PC-3 (cell line): ENCODE measurements at places on chromosomes 6 and 20.

- DNase-seq: no peak
These were observed 43.4 kb downstream of the RALY start for GRCh38 chr20:34037121-34037520.

DNA sequence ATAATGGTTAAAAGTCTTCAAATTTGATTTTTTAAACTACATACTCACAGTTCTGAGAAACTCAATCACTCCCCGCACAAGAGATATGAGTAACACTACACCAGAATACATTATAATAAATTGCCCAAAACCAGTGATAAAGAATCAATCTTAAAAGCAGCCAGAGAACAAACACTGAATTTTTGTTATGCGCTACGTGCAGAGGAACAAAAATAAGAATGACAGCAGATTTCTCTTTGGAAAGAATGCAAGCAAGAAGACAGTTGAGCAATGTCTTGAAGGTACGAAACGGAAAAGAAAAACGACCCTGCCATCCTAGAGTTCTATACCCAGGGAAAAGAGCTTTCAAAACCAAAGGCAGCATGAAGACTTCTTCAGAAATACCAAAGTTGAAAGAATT, 216.7 kb downstream of the TTLL2 start:
- DNase-seq: no peak

DNA sequence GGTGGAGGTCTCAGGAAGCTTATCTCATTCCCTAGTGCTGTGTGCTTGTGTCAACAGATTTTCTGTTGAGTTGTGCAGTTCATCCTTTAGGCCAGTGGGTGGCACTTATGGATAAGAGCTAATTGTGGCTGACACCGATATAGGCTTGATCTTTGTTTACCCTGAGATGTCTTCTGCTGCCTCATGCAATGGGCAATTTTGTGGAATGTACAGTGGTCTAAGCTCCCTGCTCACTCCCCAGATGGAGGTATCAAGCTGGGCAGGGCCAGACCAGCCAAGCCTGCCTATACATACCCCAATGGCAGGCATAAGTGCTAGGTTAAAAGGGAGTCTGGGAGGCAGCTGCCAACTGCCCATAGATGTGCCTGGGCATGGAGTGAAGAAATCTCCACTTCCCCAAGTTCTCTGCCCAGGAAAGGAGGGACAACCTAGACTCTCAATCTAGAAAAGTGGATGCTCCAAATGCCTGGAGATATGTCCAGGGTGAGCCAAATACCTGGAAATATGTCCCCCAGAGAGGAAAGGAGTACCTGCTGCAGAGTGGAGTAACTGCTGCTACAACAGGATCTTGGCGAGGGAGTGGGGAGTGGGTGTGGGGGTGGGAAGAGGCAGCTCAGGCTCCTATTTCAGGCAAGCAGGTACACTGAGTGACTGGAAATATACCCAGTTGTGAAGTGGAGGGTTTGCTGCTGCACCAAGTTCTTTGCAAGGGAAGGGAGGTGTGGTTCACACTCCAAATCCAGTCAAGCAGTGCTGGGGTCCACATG, 53.2 kb upstream of the ARG1 start:
- peak; percentile 58 for DNase-seq

GRCh38 chr6:75167851-75168250, 38.0 kb downstream of the COL12A1 start:
- no peak for DNase-seq

GRCh38 chr6:104537180-104537579, 322.5 kb downstream of the HACE1 start:
- DNase-seq: peak; percentile 63

- no peak for DNase-seq
These were observed 54.3 kb downstream of the CARMIL1 start for GRCh38 chr6:25333471-25333870.

- DNase-seq: peak; percentile 78
These were observed at the start of gene BICRAL for GRCh38 chr6:42781796-42782688. TSS of gene BICRAL (plus strand) at chr6:42782052. CDS start at chr6:42822023, 39,971 bp downstream.

GRCh38 chr20:39785252-39785917, 823.2 kb downstream of the DHX35 start:
- DNase-seq: no peak

GRCh38 chr6:56802584-56802983, 152.3 kb upstream of the BEND6 start:
- DNase-seq: peak; percentile 68

DNA sequence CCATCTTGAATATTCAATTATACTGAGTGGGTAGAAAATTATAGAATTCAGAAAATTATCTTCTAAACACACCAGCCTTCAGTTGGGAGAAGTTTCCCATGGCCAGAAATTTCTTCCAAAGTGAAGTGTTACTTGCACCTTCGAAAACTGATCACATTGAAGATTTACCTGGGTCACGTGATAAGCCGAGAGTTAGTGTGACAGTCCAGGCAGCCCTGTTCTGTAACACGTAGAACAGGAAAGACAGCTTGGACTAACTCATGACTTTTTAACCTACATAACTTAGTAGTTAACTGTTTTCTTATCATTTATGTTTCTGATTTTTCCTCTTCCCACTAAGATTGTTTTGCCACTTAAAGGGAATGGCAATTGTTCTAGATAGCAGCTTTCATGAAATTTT, 118.3 kb upstream of the MTHFD1L start:
- DNase-seq: no peak

GRCh38 chr20:51763965-51764602, 4.1 kb downstream of the ATP9A start:
- no peak for DNase-seq

- no peak for DNase-seq
These were observed 20.9 kb downstream of the L3MBTL1 start for GRCh38 chr20:43528258-43528875.

- DNase-seq: no peak
These were observed 13.4 kb downstream of the KCNQ2 start for GRCh38 chr20:63459070-63459380.

DNA sequence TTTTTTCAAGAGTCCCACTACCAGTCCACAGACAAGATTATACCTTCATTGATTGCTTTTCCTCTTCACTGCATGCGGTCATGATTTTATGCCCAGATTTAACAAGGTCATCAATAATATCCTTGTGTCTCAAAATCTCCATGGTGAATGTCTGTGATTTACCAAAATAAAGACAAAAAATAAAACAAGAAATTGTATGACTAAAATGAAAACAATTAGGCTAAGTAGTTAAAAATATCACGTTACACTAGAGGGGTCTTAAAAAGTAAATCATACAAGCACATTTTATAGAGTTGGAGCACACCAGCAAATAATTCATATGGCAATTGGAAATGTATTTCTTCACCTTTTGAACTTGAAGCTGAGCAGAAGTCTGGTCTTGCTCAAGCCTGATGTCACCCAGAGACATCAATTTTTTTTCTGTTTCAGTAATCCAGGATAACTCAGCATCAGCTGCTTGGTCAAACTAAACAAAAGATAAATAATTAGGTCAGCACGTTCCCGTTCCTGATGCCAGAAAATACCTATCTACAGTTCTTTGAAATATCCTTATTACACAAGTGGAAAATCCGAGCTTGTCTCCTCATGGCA, 125.4 kb downstream of the DST start:
- DNase-seq: no peak

GRCh38 chr20:64029293-64030117, 6.5 kb upstream of the C20orf204 start:
- DNase-seq: no peak

GRCh38 chr20:3712279-3712873, at the start of gene SIGLEC1:
TSS of gene SIGLEC1 (minus strand) at chr20:3712600. CDS start at chr20:3707128, 5,472 bp downstream.
- no peak for DNase-seq

DNA sequence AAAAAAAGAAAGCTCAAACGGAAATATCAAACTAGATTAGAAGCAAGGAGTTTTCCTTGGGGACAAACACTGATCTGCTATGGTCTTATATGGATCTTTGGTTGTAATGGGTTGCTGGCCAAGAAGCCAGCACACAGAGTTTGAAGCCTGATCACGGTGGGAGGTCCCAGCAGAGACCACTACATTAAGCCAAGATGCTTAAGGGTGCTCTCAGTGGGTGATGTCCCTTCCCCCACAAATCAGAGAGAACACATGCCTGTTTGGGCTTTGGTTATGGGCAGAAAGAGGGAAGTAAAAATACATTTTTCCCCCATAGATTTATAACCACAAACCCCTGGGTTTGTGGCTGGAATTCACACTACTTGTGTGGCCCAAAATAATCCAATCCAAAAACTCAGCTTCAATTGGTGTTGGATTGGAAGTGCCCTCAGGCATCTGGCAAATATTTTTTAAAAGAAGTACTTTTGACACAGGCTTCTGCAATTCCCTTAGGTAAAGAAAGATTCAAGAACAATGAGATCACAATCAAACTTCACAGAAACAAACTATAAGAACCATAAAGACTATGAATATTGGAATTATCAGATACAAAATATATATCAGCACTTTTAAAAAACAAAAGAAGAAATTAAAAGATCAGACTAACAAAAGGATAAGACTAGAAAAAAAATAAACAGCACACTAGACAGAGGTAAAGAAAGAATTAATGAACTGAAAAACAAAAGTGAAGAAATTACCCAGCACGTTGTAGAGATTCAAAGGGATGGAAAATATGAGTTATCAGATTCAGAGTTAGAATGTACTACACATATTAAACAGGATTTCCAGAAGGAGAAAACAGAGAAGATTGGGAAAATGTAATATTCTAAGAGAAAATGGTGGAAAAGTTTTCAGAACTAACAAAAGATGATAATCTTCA, 44.7 kb downstream of the ESF1 start:
- DNase-seq: no peak

- no peak for DNase-seq
These were observed 474.6 kb upstream of the MMS22L start for GRCh38 chr6:97757575-97757974.

GRCh38 chr6:12504325-12504966, 212.1 kb upstream of the PHACTR1 start:
- peak; percentile 74 for DNase-seq

DNA sequence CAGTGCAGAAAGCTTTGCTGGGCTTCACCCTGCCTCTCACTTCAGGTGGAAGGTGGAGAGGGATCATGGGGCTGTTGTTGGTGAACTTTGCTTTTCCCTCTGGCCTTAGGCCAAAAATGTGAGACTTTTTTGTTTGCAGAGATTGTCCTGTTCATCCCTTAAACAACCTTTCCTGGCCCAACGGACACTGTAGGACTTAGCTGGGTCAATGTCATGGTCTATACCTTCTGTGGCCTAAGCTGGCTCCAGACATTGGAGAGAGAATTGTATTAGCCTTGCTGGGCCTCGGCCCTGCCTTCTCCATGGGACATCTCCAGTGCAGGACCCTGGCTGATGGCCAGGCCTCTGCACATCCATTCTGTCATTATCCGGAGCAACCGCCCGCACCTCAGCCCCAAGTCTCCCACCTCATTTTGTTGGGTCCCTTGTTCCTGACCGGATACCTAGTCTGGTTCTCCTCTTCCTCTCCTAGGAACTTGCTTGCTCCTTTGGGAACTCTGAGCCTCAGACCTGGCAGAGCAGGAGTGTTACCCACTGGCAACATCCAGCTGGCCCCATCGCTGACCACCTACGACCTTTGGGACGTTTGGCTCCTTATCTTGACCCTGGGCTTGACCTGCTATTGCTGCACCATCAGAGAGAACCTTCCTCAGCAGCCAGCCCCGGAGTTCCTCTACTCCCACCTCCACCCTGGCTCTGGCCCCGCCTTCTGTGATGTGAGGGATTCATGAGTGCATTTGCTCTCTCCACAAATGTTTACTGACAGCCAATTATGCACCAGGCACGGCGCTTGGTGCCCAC, 128.2 kb downstream of the BANF2 start:
- no peak for DNase-seq

DNA sequence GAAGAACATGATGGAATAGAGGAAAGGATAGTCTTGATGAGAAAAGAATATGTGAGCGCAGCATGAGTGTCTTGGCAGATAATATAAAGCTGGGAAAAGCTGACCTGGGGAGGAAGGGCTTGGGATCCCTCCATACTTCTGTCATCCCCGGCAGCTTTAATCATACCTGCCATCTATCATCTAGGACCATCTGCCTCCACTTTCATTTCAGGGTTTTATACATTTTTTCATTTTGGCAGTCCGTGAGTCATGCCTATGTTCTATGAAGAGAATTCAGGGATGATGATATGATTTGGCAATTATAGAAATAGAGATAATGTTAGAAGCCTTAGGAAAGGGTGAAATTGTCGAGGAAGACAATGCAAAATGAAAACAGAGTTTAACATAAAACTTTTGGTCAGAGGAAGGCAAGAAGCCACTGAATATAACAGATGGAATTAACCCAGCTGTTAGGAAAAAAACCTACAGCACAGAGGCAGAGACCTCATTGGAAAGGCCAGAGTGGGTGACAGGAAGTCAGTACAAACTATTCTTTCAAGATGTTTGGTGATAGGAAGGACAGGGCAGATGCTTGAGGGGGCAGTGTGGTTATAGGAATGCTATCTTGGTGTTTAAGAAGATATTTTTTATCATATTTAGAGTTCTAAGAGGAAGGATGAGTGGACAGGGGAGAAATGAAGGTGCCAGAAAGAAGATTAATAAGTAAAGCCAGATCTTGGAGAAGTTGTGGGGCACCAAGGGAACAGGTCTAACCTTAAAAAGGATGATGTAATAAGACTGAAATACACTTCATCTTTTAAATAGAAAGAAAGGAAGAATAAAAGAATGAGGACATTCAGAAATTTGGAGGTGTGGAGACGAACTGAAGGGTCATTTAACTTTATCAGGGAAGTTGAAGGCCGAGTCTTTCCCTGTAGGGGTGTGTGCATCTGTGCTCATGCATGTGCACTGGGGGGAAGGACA, 37.8 kb downstream of the MARCKS start:
- no peak for DNase-seq

- no peak for DNase-seq
These were observed 42.8 kb downstream of the MAP3K7 start for GRCh38 chr6:90544081-90544480.

GRCh38 chr20:31497838-31498540, 16.3 kb upstream of the HM13 start:
- no peak for DNase-seq

DNA sequence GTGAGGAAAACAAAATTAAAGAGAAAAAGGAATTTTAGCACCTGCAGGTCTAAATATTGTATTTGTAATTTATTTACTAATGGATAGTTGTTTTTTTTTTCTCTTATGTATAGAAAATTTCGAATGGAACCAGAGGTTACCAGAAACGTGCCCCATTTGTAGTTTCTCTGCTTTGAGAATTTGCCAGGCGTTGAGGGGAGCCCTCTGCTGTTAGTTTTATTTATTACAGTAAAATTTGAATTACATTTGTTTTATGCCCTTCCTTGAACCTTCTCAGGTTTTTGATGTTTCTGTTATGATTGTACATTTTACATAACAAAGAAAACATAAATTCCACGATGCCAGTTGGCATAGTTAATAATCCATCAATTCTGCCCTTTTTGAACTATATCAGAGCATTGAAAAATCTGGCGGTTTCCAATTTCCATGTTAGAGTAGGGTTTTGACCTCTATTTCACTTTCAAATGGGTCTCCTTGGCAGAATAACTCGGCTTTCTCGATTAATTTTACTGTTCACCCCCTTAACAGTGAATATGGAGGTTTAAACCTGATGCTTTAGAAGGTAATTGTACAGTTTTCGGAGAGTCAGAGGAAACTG, 35.1 kb upstream of the RFPL4B start:
- peak; percentile 55 for DNase-seq

- no peak for DNase-seq
These were observed 270.4 kb upstream of the JARID2 start for GRCh38 chr6:14975471-14975817.

GRCh38 chr6:135021310-135022049, 33.1 kb downstream of the HBS1L start:
- no peak for DNase-seq
